ENCODE measurements at places on chromosomes 11 and 22.

GRCh38 chr22:37284126-37284804 lies 2.0 kb downstream of the CYTH4 start:
- no peak for DNase-seq

- no peak for DNase-seq
Measured at GRCh38 chr22:49325531-49326395, 501.9 kb downstream of the BRD1 start.

DNA sequence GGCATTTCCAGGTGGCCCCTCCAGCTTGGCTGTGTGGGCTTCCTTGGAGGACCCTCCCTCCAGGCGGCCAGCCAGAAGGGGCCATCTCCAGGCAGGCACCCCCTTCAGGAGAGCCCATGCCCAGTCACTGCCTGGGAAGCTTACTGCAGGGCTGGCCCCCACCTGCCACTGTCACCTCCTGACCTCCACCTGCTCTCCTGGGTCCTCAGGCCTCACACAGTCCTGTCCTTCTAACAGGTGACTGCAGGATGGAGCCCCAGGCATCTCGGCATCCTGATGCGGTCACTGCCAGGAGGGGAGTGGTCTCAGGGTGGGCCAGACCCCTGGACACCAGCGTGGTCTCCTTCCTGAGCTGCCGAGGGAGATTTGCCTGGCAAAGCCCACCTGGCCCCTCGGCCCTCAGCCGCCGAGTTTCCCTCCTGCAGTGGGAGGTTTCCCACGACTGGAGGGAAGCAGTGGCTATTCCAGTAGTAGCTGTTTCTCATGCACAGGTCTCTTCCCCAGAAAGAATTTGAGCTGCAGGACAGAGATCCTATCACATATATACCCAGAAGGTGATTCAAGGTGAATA lies 13.0 kb downstream of the TBX1 start:
- DNase-seq: no peak

DNA sequence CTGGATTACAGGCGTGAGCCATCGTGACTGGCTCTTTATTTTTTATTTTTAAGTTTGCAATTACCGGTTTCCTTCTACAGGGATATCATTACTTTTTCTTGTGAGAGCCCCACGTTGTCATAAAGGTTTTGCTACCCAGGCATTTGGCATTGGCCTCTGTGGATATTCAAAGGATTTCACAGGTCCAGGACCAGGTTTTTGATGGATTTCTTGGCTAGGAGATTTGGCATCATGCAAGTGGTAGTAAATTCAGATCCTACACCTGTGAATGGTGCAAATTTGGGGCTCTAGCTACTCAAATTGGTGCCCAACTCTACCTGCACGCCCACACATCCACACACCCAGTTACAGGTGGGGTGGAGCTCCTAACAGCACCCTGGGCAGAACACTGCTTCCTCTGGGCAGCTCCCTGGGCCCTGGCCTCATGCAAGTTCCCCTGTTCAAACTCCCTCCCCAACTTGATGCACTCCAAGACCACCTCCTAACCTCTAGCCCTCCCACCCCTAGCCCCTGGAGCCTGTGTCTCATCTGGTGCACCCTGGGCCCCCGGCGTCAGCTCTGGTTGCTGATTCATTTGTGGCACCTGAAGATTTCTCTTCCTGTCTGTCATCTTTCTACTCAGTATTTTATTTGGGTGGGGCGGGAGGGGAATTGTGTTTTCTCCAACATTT lies 9.3 kb upstream of the MRGPRD start:
- no peak for DNase-seq

- no peak for DNase-seq
Measured at GRCh38 chr11:10379426-10379825, 74.6 kb downstream of the ADM start.

GRCh38 chr11:18615628-18616392 lies 16.2 kb downstream of the MISFA start:
- DNase-seq: no peak

GRCh38 chr22:48208894-48209293 lies 1446.4 kb downstream of the TBC1D22A start:
- DNase-seq: no peak

- no peak for DNase-seq
Measured at GRCh38 chr11:101848262-101848661, 66.5 kb upstream of the CEP126 start.

GRCh38 chr22:32265882-32266767 lies 11.0 kb upstream of the SLC5A4 start:
- DNase-seq: peak; percentile 81

GRCh38 chr11:3138178-3139085 lies 26.7 kb downstream of the OSBPL5 start:
- no peak for DNase-seq

DNA sequence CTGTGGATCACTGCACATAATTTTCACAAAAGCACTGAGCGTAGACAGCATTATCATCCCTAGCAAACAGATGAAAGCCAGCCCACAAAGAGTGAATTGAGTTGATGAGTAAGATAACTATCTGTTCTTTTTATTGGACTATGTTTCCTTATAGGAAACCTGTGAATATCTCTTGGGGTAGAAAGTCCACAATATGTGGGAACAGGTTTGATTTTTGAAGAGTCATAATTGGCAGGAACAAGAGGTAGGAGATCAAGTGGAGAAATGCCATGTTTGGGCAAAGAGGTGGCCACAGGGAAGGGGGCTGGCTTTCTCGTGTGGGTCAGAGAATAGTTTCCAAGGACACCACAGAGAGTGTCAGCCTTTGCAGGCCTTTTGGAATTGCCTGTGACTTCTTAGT lies 23.9 kb downstream of the OR51E2 start:
- DNase-seq: no peak

- DNase-seq: peak; percentile 56
Measured at GRCh38 chr11:130037881-130038585, 31.7 kb upstream of the APLP2 start.

DNA sequence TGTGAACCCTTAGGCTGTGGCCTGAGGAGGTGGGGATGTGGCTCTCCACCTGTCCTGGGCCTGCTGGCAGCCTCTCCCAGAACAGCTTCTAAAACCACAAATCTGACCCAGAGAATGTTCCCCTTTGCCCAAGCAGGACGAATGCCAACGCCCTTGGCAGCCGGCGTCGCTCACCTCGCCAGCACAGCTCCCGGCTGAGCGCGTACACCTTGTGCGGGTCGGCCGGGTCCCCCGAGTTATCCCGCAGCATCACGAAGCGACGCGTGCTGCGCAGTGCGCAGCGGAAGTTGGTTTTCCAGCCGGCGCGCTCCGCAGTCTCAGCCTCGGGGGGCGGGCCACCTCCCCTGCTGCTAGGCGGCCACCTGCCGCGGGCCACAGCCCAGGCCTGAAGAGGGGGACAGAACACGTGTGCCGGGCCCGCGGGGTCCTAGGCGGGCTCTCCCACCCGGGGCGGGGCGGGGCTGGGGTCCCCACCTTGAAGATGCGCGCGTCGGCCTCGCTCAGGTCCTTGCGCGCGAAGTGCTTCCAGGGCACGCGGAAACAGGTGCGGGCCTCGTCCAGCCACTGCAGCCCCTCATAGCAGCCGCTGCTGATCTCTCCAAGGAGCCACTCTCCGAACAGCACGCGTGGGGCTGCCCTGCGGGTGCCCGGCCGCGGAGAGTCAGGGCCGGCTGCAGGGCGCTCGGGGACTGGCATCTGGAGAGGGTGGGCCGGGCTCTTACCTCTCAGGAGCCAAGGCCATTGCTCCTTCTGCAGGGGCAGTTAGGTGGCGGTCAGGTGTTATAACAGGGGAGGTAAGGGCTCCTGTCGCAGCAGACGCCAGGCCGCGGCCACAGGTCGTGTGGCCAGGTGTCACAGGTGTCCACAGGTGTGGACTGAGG lies 887 bp downstream of the IRF7 start:
- no peak for DNase-seq

GRCh38 chr11:102139081-102139498 lies 28.8 kb downstream of the YAP1 start:
- DNase-seq: no peak

GRCh38 chr11:8934742-8935488 lies 2.2 kb upstream of the C11orf16 start:
- no peak for DNase-seq

DNA sequence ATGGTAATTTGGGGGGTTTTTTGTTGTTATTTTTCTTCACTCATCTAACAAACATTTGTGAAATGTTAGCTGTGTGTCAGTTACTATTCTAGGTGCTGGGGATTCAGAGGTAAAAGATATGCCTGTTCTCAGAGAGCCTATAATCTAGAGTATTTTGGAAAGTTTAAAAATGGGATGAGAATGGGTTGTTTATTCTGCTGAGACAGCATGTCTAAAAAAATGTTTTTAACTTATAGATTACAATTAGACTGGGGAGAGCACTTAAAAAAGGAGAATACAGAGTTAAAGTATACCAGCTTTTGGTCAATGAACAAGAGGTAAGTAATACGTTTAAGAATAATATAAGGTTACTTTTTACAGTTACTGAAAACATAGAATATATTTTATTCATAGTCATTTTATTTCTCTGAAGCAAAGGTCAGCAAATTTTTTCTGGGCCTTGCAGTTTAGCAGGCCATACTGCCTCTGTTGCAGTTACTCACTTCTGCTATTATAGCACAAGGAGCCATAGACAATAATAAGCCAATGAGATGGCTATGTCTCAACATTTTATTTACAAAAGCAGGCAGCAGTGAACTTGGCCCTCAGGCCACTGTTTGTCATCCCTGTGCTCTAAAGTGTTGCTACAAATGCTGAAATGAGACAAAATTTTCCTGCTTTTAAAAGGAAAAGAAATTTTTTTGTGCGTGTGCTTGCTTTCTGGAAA lies 60.0 kb downstream of the DKK3 start:
- DNase-seq: no peak

- DNase-seq: no peak
Measured at GRCh38 chr11:134349802-134350355, 18.1 kb downstream of the GLB1L2 start.

- DNase-seq: no peak
Measured at GRCh38 chr11:45436966-45437365, 150.8 kb upstream of the SYT13 start.

DNA sequence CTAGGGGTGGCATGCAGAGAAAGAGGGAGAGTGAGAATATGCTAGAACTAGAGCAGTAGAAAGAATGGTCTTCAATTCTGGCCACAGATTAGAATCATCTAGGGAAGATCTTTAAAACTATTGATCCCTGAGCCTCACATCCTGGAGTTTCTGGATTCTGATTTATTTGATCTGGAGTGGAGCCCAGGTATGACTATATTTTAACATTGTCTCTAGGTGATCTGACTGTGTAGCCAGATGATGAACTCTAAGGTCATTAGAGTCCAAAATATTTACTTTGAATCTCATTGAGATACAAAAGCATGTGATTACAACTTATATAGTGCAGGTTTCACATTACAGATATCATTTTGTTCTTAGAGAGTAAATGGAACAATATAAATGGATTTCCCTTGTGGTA lies 79.7 kb downstream of the FDX1 start:
- DNase-seq: no peak

DNA sequence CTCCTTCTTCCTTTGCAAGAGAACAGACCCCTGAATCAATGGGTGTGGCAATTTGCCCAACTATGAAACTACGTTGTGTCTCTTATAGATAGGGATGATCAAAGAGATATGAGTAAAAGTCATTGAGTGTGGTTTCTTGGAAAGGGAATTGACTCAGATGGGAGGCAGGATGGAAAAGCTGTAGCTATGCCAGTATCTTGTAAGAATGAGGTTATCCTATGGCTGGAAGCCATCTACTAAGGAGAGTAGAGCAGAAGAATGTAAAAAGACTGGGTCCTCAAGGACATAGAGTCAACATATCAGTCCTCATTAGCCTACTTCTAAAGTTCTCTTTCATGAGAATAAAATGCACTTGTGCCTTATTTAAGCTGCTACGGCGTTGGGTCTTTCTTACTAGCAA lies 78.9 kb upstream of the POU2AF2 start:
- DNase-seq: no peak

DNA sequence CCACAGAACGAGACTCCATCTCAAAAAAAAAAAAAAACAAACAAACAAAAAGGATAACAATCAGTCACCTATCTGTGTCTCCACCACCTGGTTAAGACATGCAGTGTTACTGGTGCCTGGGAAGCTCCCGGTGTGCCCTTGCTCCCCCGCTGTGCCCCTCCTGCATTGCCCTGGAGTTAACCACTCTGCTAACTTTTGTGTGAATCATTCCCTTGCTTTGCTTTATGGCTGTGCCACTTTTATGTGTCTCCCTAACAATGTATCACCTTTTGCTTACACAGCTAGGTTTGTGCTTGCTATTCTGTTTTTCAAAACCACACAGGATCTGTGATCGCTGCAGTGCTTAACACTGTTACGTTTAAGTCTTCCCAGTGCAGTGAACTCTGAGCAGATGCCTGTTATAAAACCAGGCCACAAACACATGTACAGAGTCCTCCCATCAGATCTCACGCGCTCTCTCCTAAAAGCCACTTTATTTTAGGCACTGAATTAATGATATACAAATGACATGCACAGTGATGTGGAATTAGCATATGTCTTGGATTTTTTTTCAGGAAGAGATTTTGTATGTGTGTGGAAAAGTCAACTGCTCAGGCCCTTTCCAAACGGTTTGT lies 69.9 kb downstream of the BUD13 start:
- DNase-seq: no peak

GRCh38 chr22:45511847-45512261 lies 9.2 kb downstream of the FBLN1 start:
- DNase-seq: no peak

DNA sequence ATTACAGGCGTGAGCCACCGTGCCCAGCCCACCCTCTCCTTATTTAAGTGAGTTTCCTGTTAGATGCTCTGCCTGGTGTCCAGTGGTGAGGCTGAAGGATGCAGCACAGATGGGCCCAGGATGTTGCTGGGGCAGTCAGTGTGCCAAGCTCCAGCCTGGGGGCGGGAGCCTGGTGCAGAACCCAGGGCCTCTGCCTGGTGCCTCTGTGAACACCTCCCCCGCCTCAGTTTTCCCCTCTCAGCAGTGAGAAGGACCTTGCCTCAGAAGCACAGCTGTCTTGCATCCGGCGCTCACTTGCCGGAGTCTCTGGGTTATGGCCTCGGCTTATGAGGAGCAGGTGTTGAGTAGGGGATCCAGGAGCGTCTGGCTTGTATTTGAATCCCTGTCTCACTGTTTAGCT lies 116.2 kb downstream of the KIAA1671 start:
- DNase-seq: no peak

Data from HuH-7 (cell line).